ENCODE measurements at places on chromosomes 3 and 15. TPM values are rescaled to one million over a fixed set of nuclear protein-coding genes. Genes with fewer than 3 reads are reported as not detected.

The SPATA12 gene
- not detected for total RNA-seq

The SCAANT1 gene
- total RNA-seq = not detected

GRCh38 chr3:28859897-28860296, 421.0 kb upstream of the RBMS3 start:
- DNase-seq = no peak

DNA sequence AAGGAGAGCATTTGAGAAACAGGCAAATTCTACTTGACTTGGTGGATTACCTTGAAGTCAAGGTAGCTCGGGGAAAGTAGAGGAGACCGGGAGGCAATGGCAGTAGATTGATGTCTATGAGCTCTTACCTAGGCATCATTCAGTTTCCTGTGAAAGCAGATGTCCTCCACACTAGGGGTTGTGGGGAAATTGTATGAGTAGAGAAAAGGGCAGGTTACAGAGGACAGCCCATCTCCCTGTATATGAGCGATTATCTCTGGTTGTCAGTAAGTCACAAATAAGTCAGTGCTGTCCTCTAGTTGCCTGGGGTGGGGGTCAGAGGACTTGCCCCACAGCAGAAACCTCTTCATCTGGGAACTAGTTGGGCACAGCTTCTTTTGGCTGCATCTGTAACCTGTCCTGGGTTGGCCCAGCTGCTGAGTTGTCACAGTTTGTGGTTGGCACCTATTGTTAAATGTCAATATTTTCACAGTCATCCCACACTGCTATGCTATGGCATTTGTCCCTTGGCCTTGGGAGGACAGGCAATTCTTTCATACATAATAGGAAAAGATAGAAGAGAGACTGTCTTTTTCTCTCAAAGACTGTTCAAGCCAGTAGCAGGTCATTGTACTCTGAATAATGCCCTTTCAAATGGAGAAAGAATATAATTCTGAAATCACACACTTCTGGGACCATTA, 53.6 kb upstream of the LRRFIP2 start:
- no peak for DNase-seq

DNA sequence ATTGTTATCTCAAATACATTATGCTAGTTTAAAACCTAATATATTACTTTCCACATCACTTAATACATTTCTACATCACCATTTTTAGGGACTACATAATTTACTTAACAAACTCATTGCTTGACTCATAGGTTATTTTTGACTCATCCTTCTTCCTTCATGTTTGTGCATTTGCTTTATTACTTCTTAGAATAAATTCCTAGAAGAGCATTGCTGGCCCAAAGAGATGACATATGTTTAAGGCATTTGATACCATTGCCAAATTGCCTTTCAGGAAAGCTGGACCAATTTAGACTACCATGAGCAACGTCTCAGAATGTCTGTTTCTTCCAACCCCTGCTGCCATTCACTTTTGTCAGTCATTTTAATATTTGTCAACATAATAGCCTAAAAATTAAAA, 905.8 kb downstream of the IGSF11 start:
- DNase-seq = no peak

GRCh38 chr15:31279221-31280045, 47.2 kb upstream of the KLF13 start:
- peak; percentile 19 for DNase-seq

DNA sequence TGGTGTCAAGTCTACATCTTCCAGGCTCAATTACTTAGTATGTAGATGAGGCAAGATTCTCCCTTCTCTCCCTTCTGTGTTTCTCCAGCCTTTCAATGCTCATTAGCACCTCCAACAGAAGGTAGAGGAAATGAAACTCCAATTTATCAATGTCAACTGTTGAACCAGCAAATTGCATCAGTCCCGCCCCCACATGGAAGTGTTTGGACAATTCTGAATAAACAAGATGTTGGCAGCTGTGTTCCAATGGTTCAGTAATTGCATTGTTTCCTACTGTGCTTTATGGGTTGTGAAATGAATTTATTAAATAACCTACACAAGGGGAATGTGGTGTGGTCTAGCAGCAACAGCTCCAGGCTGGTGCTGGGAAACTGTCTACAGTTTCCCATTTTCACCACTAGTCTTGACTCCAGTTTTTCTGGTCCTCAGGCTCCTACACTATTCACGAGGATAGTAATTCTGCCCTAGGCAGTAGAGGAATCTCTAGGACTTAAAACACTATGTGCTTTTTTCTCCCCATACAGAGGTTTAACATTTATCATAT, 91.9 kb downstream of the MB21D2 start:
- DNase-seq = no peak

DNA sequence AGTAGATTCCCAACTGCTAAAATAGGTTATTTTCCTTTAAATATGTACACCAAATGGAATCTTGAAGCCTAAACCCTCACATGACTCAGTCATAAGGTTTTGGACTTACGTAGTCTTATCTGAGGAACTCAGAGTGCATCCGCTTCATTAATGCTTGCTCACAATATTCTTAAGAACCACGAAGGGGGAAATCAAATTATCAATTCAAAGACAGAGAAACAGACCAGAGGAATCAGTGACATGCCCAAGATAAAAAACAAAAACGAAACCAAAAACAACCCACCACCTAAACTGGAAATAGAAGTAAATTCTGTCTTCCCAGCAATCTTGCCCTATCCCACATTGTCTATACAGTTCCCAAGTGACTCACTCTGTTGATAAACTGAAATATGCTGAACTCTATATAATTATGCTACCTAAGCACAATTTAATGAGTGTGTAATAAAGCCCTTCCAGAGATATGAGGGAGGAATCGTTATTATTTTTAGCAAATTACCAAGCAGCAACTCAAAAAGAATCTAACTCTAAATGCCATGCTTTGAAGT, 135.4 kb upstream of the CBLB start:
- no peak for DNase-seq

All from omental fat pad (tissue), 4 donors.